Stimulated activated CD4-positive, alpha-beta T cell treated with anti-CD3 and anti-CD28 coated beads, Interleukin-12 subunit alpha, Interleukin-12 subunit beta, amount 100 ng/mL, for 24 hours (primary cell): ENCODE measurements at places on chromosomes 4 and X.
A peak's percentile ranks its signal among the peaks of the same experiment; 100 is the strongest.

DNA sequence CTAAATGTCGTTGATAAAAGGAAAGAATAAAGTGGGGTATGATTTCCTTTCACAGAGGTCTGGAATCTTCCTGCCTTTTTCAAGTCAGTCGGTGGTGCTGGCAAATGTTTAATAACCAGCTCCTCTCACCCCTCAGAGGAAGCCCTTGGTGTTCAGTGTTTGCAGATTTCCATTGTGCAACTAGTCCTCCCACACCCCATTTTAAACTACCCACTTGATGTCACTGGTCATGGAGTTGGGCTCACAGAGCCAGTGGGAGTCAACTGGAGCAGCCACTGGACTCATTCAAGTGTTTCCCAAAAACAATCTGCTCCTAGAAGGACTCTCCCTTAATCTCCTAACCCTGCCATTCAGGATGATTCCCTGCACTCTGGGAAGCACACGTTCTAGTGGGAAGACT is 149.2 kb downstream of the PTTG2 start:
- DNase-seq = no peak

GRCh38 chr4:137510557-137511265 is 21.6 kb downstream of the PCDH18 start:
- no peak for DNase-seq

DNA sequence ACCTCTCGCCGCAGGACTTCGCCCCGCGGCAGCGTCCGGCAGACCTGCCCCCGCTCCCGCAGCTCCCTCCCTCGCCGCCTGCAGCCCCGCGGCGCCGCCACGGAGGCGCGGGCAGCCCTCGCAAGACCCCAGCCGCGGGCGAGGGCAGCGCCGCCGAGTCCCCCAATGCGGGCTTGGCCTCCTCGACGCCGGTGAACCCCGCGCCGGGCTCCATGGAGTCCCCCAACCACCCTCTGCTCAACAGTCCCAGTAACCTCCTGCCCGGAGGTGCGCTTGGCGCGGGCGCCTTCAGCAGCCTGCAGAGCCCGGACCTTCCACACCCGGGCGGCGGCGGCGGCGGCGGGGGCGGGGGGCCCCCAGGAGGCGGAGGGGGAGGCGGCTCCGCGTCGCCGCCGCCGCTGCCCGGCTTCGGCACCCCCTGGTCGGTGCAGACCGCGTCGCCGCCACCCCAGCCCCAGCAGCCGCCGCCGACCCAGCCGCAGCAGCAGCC is 1.2 kb downstream of the CPEB2 start:
- peak; percentile 27 for DNase-seq

- DNase-seq = peak; percentile 33
These were observed 104.9 kb downstream of the FAM53A start for GRCh38 chr4:1579001-1579900.

DNA sequence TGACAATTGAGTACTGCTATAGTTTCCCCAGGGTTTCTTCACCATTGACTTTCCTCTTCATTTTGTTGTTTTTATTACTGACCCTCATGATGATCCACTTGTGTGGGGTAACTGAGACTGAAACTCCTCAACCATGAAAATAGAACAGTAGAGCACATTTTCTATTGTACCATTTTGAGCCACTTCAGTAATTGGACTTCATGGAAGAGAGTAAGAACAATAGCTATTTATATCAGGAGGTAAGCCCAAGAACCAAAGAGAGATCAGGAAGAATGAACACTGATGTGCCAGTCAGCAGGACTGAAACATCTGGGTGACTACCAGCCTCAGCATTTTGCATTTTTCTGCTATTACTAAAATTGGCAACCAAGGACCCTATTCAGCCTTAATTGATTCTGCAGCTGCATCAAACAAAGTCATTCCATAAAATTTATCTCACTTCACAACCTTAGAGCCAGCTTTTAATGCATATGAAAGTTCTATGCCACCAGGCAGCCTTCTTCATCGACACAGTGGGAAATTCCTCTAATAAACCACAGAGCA is 151.4 kb downstream of the BANK1 start:
- DNase-seq = no peak

GRCh38 chrX:64885850-64886249 is 90.4 kb downstream of the ZC4H2 start:
- DNase-seq = no peak

- no peak for DNase-seq
These were observed 128.5 kb upstream of the TSPAN5 start for GRCh38 chr4:98786866-98787265.

GRCh38 chr4:176654565-176655216 is 138.0 kb downstream of the VEGFC start:
- no peak for DNase-seq

GRCh38 chr4:24394041-24394440 is 190.3 kb downstream of the DHX15 start:
- DNase-seq = no peak

GRCh38 chr4:148443512-148444295 is 1.5 kb upstream of the NR3C2 start:
- peak; percentile 2 for DNase-seq

GRCh38 chrX:1609762-1610161 is 5.1 kb upstream of the ASMT start:
- DNase-seq = no peak

DNA sequence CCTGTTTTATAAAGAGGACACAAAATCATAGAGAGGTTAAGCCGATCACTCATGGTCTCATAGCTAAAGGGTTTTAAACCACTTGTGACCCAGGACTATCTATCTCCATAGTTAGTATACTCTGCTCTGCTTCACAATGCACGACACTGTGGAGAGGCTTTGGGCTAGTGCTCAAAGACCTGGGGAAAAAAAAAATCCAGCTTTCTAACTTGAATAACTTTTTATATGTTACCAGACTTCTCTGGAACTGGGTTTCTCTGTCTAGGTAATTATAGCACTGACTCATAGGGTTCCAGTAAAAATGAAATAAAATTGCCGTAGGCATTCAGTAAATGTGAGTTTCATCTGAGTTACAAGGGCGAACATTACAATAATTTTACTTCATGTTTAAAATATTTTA is 273.7 kb upstream of the TECRL start:
- no peak for DNase-seq

DNA sequence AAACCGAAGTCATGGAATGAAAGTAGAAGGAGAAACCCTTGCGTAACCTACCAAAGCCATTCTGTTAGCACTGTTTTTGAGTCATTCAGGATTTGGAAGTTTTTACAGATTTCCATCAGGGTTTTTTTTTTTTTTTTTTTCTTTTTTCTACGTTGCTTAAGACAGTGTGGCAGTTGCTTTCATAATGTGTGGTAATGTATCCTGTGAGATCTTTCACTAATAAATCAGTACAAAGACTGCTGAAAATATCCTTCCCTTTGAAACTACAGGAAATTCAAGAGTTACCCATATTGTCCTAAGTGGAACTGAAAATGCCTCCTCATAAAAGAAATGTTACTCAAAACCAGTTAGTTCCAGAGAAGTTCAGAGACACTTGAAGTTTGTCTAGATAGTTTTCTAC is 137.8 kb downstream of the RAPGEF2 start:
- DNase-seq = no peak

GRCh38 chr4:167221084-167221483 is 13.2 kb downstream of the SPOCK3 start:
- DNase-seq = no peak

DNA sequence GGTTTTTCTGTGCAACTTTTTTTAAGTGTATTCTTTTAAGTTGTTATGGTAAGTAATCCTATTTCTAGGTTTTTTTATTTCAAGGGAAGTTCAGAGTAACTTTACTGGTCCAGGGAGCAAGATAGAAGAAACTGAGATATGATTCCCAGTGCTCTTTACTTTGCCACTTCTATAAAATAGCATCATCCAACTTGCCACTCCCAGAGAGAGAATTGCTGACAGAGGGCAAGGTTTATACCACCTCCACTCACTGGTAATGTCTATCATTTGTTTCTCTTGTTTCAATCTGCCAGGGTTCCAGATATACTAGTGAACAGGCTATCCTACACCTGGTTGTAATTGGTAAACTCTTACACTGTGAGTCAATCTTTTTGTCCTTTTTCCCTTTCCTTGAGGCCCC is 3.5 kb upstream of the CLCN3 start:
- no peak for DNase-seq

DNA sequence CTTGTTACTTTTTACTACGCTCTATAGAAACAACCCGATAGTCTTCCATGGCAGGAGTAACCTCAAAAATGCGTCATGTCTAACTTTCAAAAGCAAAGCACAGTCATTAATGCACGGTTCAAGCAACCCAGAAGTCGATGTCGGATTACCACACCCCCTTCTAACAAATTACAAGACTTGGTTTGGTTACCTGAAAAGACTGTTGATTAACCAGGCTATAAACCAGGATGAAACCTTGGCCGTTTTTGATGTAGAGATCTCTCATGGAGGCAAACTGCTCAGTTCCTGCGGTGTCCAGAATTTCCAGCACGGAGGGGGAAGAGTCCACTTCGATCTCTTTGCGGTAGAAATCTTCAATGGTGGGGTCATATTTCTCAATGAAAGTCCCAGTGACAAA is 2.4 kb downstream of the RAP2C start:
- DNase-seq = peak; percentile 1

- DNase-seq = no peak
These were observed 112.1 kb downstream of the EIF4E start for GRCh38 chr4:98816816-98817215.

DNA sequence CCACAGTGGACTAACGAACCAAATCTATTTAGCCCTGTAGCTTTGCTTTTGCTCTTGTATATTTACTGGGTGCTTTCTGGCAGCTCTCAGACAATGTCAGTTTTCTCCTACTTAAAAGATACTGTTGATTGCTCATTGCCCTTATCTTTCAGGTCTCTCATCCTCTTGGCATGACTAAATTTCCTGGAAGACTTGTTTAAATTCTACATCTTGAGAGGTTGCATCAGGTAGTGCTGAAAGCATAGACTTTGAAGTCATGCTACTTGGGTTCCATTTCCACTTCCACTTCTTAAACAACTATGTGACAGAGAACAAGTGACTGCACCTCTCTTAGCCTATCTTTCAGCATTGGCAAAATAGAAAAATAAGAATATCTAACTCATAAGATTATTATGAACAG is 8.4 kb downstream of the TDO2 start:
- DNase-seq = no peak

DNA sequence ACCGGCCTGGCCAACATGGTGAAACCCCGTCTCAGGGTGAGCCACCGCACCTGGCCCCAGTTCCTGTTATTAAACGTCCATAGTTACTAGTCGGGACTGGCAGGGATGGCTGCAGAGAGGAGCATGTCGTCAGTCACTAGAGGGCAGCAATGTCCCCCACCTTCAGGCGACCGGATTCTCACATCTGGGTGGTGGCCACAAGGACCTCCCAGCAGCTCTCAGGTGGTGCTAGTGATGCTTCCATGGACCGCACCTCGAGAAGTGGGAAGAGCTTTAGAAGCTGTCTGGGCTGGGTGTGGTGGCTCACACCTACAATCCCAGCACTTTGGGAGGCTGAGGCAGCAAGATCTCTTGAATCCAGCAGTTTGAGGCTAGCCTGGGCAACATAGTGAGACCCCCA is 13.3 kb upstream of the IL3RA start:
- DNase-seq = peak; percentile 48

DNA sequence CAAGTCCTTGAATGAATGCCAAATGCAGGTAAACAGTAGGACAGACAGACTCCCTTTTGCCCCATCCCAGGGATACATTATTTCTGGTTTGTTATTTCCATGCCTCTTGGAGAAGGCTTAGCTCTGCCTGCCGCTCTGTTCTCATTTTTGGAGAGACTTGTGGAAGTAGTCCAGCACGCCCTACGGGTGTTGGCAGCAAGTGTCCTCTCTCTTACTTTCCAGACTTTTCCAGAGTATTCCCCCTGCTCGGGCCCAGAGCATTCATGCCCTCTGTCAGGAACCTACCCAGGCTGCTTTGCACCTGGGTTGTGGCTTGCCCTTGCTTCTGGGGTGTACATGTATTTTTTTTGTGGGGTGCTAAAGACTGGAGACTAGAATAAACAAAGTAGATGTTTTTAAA is 15.3 kb downstream of the SLC34A2 start:
- DNase-seq = no peak

- no peak for DNase-seq
These were observed 69.9 kb upstream of the NRK start for GRCh38 chrX:105752338-105752956.

DNA sequence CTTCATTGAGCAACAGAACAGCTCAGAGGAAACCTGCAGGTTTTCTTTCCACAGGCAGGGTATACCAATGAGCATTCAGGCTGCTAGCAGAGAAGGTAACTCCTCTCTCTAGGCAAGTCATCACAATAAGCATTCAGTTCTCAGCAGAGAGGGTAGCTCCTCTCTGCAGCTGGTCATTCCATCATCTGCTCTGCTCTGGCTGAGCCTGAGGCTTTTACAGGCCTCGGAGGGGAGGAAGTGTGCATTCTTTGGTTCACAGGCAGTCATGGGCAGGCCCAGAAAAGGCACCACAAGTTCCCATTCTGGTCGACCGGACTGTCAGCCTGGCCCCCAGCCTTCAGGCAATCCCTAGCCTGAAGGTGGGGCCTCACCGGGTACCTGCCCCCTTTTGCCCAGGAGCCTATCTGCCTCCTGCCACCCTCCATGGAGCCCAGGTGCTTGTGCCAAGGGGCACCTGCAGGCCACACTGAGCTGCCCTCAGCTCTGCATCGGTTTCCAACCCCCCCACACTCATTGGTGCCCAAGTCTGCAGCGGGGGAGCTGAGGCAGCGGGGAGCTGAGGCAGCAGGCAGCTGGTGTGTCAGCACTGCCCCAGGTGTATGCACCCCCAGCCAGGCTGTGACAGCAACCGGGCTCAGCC is 83.1 kb downstream of the PRDM5 start:
- no peak for DNase-seq

DNA sequence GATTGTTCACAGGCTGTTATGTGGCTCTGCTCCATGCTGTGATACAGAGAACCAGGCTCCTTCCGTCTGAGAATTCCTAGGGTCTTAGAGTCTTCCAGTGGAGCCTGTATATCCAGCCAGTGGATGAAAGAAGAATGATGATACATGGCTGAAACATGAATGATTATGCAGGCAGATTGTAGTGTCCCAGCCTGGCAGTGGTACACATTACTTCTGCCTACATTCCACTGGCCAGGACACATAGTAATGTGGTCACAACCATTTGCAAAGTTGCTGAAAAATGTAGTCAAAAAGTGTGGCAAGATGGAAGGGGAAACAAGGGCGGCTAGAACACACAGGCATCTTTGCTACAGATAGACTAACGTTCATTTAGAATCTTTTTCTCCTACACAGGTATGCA is 4.5 kb upstream of the GBA3 start:
- no peak for DNase-seq

DNA sequence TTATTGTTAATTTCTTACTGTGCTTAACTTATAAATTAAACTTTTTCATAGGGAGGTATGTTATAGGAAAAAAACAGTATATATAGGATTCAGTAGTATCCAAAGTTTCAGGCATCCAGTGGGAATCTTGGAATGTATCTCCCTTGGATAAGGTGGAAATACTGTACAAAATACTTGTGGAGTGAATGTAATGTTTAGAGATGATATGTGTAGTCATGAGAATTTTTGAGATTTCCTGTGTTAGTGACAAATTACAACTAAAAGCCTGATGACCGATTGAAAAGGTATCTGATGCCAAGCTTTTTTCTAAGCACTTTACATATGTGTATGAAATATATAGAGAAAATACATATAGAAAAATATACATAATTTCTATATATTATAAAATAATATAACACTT is 69.2 kb downstream of the STK32B start:
- DNase-seq = no peak
